A549 (cell line): ENCODE measurements at places on chromosomes 12 and 14.

DNA sequence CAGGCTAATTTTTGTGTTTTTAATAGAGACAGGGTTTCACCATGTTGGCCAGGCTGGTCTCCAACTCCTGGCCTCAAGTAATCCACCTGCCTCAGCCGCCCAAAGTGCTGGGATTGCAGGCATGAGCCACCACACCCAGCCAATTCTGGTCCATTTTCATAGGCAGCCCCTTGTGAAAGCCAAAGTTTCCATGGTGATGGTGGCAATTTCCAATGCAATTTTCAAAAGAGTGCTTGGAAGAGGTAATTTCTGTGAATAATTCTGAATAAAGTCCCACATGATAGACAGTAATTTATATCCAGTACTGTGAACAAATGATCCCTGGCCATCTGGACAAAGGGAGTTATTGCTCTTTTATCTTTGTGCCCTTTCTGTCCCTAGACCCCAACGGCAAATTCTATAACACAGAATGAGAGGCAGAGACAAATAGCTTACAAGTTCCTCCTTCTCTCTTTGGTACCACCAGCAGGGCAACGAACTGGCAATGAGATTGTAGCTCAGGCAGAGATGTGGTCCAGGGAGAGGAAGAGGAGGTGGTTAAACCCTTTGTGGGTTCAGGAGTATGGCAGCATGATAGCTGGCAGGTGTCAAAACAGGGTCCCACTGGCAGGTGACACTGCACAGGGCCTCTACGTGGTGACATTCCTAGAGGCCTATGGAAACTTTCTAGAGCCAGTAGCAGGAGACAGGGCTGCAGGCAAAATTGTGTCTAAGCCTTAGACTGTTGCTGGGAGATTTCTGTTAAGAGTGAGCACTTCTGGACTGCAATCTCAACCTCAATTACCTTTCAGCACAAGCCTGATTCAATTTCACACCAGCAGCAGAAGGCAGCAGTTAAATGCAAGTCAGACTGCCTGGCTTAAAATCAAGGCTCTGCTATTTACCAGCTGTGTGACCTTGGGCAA lies 46.5 kb downstream of the NT5DC3 start:
- no peak for DNase-seq

DNA sequence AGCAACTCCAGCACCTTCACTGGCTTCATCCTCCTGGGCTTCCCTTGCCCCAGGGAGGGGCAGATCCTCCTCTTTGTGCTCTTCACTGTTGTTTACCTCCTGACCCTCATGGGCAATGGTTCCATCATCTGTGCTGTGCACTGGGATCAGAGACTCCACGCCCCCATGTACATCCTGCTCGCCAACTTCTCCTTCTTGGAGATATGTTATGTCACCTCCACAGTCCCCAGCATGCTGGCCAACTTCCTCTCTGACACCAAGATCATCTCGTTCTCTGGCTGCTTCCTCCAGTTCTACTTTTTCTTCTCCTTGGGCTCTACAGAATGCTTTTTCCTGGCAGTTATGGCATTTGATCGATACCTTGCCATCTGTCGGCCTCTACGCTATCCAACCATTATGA lies 6.8 kb downstream of the OR11G2 start:
- DNase-seq: no peak

- no peak for DNase-seq
Measured at GRCh38 chr14:69553252-69553651, 21.4 kb downstream of the CCDC177 start.

DNA sequence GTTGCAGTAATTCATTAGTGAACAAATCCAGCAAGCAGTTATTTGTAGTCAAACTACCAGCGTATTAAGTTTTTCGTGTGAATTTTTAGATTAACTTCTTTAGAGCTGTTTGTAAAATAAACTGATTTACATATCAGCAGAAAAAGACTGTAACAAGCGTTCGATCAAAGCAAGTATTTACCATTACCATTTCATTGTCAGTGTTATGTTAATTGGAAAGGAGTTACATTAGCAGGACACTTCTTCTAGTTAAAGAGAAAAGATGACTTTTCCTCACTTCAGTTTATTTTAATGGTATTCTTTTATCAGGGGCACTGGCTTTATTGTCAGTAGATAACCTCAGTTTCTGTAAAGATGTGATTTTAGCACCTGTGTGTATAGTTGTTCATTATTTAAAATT lies 151.1 kb upstream of the AEBP2 start:
- DNase-seq: no peak

- no peak for DNase-seq
Measured at GRCh38 chr14:26930576-26930975, 332.7 kb upstream of the NOVA1 start.

DNA sequence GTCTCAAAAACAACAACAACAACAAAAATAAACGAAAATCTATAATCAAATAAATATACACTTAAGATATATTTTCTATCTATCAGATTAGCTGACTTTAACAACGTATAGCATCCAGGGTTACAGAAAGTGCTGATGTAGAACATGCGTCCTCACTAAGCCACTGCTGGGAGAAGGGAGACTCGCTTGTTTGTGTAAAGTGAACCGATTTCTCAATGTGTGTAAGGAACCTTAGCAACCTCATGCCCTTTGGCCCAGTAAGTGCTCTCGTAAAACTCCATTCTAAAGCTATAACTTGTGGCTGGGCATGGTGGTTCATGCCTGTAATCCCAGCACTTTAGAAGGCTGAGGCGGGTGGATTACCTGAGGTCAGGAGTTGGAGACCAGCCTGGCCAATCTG lies 23.8 kb downstream of the NFKBIA start:
- DNase-seq: no peak

- no peak for DNase-seq
Measured at GRCh38 chr12:4256043-4256826, 17.3 kb upstream of the CCND2 start.

GRCh38 chr12:25421651-25422167 lies 131.4 kb downstream of the LMNTD1 start:
- DNase-seq: no peak

DNA sequence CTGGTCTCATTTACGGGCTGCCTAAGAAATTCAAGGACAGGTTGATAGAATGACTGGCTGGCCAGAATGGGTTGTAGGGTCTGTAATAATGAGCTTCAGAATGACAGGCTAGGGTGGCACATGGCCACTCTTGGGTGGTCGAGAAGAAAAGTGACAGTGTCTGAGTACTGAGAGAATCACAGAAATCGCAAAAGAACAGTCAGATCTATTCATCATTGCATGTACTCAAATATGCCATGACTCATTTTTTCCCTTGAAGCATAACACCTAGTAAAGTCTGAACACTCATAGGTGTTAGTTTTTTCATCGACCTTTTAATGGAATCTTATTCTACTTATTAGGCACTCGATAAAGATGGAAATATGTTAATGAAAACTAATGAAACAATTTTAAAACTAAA lies 37.8 kb upstream of the SEL1L start:
- DNase-seq: no peak

DNA sequence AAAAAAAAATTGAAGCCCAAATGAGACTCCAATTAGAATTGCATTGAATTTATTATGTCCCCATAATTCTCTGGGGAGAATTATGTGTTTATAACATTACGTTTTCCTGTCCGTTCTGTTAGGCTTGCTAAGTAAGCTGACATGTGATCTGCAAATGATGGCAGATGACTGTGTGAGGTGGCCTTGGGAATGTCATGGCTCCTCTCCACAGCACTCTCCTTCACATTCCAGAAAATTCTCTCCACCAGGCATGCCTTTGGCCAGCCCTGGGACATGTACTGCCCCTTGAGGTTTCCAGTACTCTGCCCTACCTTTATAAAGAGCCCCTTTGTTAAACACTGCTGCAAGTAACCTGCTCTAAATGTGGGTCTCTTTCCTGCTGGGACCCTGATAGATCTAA lies 28.3 kb upstream of the INF2 start:
- DNase-seq: no peak

- no peak for DNase-seq
Measured at GRCh38 chr14:94405486-94405885, 17.1 kb upstream of the SERPINA1 start.

DNA sequence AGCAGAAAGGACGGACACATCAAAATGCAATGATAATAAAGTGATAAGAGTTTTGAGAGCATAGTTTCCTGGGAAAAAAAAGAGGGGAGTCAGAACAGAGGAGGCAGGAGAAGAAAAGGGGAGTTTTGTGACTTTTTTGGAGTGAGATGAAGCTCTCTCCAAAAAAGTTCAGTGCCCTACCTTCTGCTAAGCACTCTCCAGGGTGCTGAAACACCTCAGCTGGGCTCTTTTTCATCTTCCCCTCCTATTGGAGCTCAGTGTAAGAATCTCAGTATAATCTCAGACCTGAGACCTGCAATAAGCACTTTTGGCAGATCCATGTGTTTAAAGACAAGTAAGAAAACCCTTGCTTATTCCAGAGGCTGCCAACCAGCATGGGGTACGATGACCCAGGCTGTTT lies 58.9 kb upstream of the SRRM4 start:
- DNase-seq: no peak

- no peak for DNase-seq
Measured at GRCh38 chr14:104399432-104400155, 180.0 kb upstream of the C14orf180 start.

DNA sequence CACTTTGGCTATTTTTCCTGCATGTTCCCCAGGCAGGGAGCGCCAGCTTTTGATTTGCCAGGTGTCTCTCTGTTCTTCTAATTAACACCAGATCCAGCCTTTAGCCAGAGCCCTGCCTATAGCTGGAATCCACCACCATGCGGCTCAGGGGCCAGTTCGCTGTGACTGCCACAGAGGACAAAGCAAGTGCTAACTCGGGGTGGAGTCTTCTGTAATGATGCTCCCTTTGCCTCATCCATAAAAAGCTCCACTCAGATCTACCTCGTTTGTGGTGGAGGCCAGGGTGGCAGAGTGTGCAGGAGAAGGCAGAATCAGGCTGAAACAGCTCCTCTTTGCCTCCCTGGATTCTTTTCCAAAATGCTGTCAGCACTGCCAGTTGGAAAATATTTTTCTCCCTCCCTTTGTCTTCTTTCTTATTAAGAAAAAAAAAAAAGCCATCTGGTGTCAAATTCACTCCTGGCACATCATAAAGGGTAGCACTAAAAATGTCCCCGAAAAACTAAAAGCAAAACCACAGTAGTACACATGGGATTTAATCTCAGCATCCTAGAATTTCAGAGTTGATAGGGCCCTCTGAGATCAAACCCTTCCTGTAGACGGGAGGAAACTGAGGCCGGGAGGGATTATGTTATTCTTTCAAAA lies 18.0 kb upstream of the CTDSP2 start:
- DNase-seq: peak; percentile 40

DNA sequence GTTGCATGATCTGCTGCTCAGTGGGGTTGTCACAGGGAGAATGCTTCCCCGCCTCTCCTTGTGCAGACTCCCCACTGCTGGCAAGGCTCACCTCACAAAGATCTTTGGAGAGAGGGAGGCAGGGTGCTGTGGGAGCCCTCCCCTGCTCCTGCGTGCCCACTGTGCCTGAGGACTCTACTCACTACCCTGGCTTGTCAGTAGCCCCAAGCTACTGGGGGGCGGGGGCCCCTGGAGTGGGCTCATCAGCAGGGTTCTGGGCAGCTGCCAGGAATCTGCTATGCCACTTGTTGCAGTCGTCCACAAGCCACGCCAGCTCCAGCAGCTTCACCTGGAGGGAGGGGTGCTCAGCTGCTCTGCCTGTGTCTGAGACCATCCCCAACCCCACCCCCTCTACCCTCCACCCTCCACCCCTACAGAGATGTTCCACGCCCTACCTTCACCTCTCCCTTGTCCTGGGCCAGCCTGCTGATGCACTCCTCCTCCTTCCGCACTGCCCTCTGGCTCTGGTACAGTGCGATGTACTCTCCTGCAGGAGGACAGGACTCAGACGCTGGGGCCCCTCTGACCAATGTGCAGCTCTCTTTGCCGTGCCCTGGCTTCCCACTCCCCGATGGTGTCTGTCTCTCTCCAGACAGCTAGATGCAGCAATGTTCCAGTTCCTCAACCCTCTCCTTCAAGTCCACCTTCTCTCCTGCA lies 14.2 kb upstream of the BLTP3B start:
- DNase-seq: no peak

- DNase-seq: peak; percentile 64
Measured at GRCh38 chr12:113766879-113767878, 198.9 kb downstream of the RBM19 start.

- peak; percentile 38 for DNase-seq
Measured at GRCh38 chr12:74980510-74980909, 229.1 kb downstream of the KCNC2 start.

DNA sequence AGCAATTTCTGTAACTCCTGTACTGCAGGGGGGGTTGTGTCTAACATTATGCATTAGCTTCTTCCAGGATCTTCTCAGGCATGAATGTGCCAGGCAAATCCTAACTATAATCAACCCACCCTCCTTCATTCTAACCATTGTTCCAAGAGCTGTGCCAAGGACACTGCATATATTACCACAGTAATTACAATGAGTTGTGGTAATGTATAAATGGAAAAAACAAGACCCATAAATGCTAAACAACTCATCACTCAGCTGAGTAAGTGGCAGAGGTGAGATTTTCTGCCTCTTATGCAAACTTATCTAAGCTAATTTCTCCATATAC lies 80.6 kb downstream of the PRKD1 start:
- DNase-seq: no peak

DNA sequence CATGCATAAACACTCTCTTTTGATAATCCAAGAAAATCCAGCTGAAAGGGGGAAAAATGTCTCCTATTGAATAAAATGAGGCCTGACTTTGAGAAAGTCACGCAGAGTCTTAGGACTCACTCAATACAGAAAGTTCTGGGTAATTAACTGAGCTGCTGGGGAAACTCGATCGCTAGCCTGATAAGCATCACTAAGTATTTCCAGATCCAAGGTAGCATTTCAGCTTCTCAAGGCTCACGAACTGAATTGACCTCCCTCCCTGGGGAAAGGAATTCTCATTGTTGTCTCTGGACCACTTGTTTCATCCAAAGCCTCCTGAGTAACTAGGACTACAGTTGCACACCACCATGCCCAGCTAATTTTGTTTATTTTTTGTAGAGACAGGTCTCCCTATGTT lies 13.8 kb upstream of the ANAPC5 start:
- DNase-seq: no peak

GRCh38 chr12:83664650-83665049 lies 977.9 kb downstream of the TMTC2 start:
- DNase-seq: no peak

GRCh38 chr14:68147303-68147702 lies 327.7 kb downstream of the RAD51B start:
- no peak for DNase-seq

DNA sequence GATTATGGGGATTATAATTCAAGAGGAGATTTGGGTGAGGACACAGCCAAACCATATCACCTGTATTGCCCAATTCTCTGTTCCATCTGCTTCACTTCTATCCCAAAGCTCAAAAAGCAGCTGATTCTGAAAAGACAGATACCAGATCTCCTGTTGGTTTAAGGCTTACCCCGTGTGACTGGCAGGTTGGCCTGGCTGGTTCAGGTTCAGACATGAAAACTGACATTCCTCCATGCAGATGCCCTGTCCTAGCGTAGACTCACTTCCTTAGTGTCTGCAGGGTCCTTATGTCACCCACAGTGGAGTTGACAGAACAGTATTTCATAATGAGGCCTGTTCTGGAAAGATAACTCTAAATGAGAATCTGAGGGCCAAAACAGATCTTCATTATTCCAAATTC lies 61.1 kb upstream of the FLRT2 start:
- no peak for DNase-seq
